ENCODE measurements at places on chromosomes 16 and 17. TPM values are rescaled to one million over a fixed set of nuclear protein-coding genes. Genes with fewer than 3 reads are reported as not detected.
A peak's percentile ranks its signal among the peaks of the same experiment; 100 is the strongest.

- DNase-seq = no peak
Observed at GRCh38 chr17:70171159-70171558, 1.8 kb downstream of the KCNJ2 start.

DNA sequence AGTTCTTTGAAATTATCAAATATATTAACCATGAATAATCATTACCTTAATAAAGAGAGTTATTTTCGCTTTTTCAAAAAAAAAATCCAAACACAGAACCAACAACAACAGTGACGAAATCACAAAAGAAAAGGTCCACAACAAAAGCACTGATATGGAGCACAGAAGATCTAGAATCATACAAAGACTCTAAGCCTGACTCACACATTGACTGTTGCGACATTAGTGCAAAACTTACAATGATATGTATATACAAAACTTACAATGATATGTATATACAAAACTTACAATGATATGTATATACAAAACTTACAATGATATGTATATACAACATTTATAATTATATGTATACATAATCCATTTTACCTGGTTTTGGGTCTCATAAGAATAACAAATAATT is 117.7 kb downstream of the USP22 start:
- DNase-seq = no peak

DNA sequence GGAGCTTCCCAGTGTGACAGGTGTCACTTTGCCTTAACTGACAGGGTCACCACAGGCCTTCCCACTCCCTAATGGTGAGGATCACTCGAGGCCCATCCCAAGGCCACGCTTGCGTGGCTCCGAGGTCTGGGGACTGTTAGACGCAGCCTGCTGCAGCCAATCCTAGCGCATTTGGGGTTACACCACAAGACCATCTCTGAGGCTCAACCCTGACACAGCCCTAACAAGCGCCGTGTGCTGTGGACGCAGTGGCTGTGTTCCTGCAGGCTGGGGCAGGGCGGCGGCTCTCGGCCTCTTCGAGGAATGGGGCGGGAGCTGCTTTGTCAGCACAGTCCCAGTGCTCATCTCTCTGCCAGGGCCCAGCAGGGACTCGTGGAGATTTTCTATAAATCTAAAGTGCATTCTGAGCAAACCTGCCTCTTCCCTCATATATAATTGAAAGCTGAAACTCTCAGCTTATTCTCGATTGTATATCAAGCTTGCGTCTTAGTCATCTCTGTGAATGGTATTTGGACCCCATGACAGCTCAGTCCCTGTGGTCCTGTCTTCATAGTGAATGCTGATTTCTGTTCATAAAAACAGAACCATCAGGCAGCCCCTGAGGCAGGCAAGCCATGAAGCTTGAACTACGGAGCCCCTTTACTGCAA is 65.8 kb upstream of the CHMP6 start:
- DNase-seq = no peak

DNA sequence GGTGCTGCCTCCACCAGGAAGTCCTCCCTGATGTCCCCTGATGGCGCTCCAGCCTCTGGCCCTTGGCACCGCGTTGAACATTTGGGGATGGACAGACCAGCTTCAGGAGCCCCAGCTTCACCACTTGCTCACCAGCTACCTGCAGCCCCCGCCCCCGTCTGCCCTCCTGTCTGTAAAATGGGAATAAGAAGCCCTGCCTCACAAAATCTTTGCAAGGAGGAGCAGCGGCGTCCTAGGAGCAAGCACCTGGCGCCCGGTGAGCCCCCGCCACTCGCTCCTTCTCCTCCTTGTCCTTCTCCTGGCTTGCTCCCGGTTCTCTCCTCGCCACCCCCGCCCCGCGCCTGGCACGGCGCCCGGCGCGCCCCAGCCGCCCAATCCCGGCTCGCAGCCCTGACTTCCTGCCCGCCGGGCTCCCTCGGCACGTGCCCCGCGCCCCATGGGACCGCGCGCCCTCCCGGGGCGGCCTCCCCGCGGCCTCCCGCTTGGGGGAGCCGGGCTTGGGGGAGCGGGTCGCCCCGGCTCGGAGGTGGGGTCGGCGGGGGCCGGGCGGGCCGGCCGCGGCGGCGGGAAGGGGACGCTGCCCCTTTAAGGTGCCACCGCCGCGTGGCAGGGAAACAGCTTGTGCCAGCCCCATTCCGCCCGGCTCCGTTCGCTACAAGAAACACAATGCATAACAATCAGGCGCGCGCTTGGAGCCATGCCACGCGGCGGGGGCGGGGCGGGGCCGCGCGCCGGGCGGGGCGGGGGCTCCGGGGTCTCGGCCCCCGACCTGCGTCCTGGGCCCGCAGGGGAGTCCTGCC is 9.1 kb upstream of the PPP1R1B start:
- DNase-seq = peak; percentile 69

DNA sequence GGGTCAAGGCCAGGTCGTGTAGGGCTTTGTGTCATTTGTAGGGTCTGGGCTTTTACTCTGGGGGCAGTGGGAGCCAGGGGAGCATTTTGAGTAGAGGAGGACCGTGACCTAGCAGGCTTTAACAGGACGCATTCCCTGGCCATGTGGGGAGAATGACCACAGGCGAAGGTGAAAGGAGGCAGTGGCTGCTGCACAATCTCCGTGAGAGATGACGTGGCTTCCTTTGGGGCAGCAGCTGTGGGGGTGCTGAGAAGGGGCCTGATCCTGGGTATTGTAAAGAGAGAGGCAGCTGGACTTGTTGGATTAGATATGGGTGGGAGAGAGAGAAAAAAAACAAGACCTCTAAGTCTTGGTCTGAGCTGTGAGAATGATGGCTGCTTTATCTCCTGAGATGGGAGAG is 46.0 kb downstream of the KATNIP start:
- no peak for DNase-seq

PRPSAP1 gene
- 26.7 TPM for total RNA-seq

GRCh38 chr17:4748686-4749085 is 9.0 kb upstream of the CXCL16 start:
- DNase-seq = no peak

GRCh38 chr16:75181630-75182029 is 25.3 kb downstream of the CTRB2 start:
- no peak for DNase-seq

- no peak for DNase-seq
Observed at GRCh38 chr17:9825641-9826150, at the start of gene GLP2R. Gene GLP2R, plus strand, starts transcription at chr17:9825924. Its CDS starts 140 bp downstream, at chr17:9826064.

- no peak for DNase-seq
Observed at GRCh38 chr17:76293106-76293505, 15.0 kb downstream of the QRICH2 start.

DNA sequence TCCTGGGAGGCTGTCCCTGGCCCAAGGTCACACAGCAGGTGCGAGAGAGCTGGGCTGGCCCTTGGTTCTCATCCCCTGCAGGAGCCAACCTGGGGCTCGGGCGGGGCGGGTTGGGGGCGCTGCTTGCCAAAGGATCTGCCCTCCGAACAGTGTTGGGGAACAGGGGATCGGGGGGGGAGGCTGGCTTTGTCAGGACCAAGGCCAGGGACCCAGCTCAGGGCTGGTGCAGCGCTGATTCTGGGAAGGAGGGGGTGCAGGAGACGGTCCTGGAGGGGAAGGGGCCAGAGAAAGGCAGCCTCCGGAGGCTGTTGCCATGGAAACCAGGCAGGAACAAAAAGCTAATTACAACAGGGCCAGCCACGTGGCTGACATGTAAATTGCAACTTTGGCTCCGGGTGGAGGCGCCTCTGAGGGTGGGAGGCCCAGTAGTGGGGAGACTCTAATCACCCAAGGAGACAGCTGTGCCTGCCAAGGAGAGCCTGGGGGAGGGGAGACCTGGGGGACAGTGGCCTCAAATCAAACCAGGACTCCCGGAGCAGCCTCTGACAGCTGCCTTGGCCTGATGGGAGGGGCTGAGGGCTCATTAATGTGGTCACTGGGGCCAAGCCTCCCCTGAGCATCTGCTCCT is 1.3 kb downstream of the TUBB3 start:
- peak; percentile 68 for DNase-seq

GRCh38 chr16:65002265-65002664 is 119.6 kb downstream of the CDH11 start:
- DNase-seq = no peak

GRCh38 chr16:63883091-63883490 is 1238.8 kb downstream of the CDH11 start:
- DNase-seq = no peak

DNA sequence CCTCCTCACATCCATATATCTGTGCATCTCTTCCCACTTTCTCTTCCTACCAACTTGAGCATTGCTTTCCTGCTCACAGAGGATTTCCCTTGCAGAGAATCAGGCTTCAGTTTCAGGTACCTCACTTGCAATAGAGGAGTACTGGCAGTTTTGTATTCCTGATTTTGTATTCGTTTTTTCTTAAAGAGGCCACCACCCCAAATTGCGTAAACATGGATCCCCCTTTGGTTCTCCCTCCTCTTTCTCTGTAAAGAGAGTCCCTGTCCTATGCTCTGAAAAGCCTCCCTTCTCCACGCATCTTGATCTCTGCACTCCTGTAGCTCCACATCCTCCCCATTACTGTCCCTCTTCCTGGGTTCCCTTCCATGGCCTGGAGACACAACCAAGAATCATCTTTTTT is 32.2 kb downstream of the TEKT3 start:
- DNase-seq = no peak

DNA sequence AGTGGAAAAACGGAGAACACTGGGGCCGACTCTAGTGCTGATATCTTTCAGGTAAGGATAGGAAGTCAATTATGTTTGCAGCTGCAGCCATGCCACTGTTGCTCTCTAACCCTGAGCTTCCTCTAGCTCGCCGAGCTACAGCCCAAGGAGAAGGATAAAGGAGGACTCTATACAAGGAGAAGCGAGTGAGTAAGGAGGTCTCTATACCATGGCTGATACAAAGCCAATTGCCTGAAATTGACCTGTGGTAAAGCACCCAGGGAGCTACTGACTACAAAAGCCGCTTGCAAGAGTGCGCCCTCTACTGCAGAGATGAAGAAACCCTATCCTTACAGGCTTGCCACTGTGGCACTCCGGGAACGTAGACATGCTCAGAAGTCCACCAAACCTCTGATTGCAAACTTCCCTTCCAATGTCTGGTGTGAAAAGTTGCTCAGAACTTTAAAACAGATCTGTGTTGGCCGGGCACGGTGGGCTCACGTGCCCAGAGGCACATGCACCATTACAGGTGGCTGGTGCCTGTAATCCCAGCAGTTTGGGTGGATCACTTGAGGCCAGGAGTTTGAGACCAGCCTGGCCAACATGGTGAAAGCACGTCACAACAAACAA is 10.8 kb upstream of the SLC46A1 start:
- DNase-seq = peak; percentile 75

DNA sequence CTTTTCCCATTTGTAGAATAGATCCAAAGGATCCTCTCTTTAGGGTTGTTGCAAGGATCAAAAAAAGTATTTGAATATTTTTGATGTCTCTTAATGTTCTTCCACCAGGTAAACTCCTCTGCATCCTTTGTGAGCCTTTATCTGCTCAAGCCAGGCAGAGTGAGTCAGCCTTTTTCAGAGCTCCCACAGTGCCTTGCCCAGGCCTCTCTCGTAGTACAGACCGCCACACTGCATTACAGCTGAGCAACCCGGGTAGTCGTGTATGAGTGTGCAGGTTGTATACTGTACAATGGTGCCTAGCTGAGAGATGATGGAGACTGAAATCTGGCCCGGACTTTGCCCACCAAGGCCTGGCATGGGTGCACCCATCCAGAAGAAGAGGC is 20.9 kb downstream of the RHBDL3 start:
- DNase-seq = peak; percentile 28

All from activated CD4-positive, alpha-beta T cell treated with anti-CD3 and anti-CD28 coated beads for 36 hours (primary cell).